ENCODE measurements at places on chromosomes 4 and X.

GRCh38 chrX:10098270-10098713 lies 58.5 kb upstream of the CLCN4 start:
- DNase-seq = no peak

DNA sequence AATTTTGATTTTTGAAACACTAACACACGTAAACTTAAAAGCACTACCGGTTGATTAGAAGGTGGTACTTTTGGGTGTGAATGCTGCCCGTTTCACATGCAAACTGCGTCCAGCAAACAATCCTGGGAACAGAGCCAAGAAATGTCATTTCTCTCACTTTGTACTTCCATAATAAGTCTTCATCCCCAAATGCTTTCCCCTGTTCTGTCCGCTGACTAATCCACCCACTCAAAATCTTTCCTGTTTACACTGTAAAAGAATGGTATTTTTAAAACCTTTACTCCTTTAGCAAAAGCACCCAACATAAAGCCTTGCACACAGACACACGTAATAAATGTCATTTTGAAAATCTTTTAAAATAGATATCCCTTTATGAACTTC lies 39.1 kb upstream of the PDLIM5 start:
- DNase-seq = no peak

GRCh38 chr4:163764569-163764968 lies 270.1 kb downstream of the TMA16 start:
- DNase-seq = no peak

DNA sequence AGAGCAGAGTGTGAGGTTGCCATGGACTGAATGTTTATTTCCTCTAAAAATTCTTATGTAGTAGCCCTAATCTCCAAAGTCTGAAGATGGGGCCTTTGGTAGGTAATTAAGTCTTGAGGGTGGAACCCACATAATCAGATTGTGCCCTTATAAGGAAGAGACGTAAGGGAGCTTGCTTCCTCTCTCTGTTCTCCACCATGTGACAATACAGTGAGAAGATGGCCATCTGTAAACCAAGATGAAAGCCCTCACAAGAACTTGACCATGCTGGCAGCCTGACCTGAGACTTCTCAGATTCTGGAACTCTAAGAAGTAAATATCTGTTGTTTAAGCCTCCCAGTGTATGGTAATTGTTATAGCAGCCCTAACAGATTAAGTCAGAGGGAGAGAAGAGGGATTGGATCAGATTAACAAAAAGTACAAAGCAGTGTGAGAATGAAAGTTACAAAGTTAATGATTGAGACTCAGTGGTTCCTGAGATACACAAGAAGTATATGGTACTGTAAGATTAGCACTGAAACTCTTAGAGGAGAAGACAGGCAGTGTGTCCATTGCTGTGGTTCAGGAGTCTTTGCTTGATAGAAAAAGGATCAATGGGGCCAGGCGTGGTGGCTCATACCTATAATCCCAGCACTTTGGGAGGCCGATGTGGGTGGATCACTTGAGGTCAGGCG lies 82.5 kb upstream of the GC start:
- no peak for DNase-seq

DNA sequence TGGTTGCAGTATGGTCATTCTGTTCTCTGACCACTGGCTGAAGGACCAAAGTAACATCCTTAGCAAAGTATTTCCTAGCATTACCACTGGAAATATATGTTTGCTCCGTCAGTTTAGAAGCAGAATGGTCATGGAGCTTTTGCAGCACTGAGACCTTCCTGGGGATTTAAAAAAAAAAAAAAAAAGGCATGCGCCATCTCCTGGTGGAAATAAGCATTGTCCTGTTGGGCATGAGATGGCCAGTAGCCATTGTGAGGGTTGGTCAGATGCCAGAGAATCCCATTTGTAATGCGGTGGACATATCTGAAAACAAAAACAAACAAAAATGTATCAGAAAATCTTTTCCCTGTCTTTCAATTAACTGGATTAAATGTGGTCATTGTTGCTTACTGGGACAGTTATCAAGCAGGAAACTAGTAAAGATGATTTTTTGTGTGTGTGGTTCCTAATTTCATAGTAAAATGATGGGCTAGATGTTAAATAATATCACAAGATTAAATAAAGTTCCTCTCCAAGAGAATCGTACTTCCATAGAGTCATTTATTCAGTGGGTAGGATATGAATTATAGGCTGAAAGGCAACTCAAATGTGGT lies 139.6 kb downstream of the SOWAHB start:
- DNase-seq = no peak

DNA sequence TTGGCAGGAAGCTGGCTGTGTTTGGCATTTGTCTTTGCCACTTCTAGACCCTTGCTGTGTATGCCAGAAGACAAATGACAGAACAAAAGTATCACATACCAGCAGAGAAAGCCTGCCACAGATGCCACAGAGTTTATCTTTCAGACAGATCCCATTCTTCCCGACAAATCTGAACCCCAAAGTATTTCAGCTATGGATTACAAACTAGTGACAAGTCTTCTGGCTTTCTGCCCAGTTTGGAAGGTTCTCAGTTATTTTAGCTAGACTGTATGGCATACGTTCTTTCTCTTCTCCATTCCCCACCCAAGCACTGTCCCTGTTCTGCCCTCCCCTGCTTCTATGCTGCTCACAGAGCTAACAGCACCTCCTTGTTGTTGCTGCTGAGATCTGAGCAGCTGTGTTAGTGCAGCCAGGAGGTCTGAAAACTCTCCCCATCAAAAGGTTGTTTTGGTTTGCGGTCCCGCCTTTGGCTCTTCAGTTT lies 236.7 kb downstream of the FRAS1 start:
- DNase-seq = no peak

GRCh38 chr4:112519689-112520597 lies 4.0 kb upstream of the NEUROG2 start:
- no peak for DNase-seq

DNA sequence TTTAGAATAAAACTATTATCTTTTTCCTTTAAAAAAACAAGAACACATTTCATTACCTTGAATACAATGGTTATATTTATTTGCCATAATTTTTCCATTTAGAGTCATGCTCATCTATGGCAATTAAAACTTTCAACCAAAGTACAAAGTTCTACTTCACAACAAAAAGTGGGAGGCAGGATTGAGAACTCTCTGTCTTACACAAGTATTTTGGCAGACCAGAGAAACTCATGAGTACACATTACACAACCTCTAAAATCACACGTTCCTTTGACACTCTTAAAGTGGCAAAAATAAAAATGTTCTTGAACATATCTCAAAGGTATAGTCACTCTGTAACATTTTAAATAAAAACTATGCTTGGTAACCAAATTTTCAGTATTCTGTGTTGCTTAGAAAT lies 213.4 kb downstream of the IL15 start:
- DNase-seq = no peak

Data from stimulated activated CD8-positive, alpha-beta memory T cell treated with anti-CD3 and anti-CD28 coated beads, Interleukin-15, amount 100 ng/mL, for 24 hours (primary cell).